ENCODE measurements at places on chromosomes 7 and 10. TPM values are rescaled to one million over a fixed set of nuclear protein-coding genes. Genes with fewer than 3 reads are reported as not detected.

Gene LSM8
- total RNA-seq, result 43.9 TPM

Gene STOX1
- total RNA-seq, result 0.58 TPM

Gene CLCN1
- not detected for total RNA-seq

Gene TAS2R5
- not detected for total RNA-seq

Gene ASAH2
- 0.80 TPM for total RNA-seq

Gene FAM13C
- 19.0 TPM for total RNA-seq

Gene CYP3A7
- total RNA-seq, result not detected

Gene NAMPT
- 285 TPM for total RNA-seq

Gene OR13A1
- total RNA-seq, result not detected

Gene ITPRID1
- total RNA-seq, result not detected

DNA sequence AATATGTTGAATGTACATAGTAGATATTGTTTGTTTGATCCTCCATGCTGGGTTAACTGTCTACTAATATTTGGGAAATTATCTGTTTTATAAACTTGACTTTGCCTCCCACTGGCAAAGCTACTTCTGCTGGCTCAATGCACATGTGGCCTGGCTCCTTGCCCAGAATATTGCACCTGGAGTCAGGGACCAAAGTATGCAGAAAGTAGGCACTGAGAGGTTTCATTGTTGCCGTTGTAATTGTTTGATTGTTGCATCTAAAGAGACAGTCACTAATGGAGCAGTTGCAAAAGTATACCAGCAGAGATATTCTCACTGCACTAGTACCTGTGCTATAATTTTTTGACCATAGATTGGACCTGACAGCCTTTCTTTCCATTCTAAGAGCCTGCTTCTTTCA, 137.8 kb upstream of the CNTNAP2 start:
- no peak for DNase-seq

DNA sequence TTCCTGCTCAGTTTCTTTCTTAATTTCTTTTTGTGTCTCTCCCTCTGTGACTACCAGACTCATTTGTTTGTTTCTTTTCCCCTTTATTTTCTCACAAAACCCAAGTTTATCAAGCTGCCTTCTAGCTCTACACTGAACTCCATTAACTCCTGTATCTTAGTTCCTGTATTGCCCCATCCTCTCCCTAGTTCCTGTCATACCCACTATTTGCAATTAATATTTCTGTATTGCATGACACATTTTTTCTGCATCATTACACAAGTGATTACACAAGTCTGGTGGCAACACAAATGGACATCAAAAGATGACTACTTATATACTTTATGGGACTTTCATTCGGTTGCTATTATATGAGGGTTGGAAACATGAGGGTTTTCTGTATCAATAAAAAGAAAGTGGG, 26.9 kb upstream of the OR9A4 start:
- DNase-seq, result no peak

DNA sequence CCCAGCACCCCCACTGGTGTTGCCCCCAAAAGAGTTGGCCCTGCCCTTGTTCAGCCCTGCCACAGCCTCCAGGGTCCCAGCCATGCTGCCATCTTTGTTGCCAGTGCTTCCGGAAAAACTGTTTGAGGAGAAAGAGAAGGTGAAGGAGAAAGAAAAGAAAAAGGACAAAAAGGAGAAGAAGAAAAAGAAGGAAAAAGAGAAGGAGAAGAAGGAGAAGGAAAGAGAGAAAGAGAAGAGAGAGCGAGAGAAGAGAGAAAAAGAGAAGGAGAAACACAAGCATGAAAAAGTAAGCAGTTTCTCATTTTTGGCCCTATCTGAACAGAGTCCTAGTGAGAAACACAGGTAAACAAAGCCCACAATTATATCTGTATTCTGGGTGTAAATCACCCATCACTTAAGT, 89.0 kb upstream of the GATA3 start:
- DNase-seq, result no peak

GRCh38 chr7:69109246-69109645, 489.0 kb upstream of the AUTS2 start:
- no peak for DNase-seq

GRCh38 chr7:139358541-139359365, 941 bp upstream of the LUC7L2 start:
- DNase-seq, result peak; percentile 17

DNA sequence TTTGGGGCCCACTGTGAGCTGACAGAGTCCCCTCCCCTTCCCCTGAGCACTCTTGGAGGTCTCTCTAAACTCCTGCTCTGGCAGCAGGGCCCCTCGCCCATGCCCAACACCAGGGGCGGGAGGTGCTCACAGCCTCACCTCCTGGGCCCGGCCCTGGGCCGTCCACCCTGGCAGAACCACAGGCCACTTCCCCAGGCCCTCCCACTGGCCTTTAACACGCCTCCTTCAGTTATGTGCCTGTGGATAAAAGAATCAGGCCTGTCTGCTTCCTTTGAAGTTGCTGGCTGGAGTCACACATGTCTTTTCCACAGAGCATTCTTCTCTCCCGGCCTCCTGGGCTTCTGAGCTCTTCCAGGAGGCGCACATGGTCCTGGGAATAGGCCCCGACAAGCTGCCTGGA, 10.2 kb downstream of the MYL10 start:
- no peak for DNase-seq

DNA sequence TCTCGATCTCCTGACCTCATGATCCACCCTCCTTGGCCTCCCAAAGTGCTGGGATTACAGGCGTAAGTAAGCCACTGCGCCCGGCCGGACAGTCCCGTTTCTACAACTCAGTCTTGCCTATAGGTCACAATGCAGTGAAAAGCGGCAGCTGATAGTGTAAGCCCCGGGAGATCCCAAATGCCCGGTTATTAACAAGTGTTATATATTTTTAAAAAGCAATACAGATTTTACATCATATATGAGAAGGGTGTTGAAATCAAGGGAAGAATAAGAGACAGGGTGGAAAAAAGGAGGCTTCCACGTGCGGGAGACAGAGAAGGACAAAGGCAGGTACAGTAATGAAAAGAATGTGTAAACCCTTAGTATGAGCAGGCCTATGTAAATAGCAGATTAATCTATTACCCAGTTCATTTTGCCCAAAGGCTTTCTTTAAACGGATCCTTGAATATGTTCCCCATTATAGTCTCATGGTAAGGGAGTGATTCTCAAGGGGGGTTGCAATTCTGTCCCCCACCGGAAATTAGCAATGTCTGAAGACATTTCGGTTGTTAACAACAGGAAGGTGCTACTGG, 170.8 kb downstream of the PDE1C start:
- DNase-seq, result no peak

DNA sequence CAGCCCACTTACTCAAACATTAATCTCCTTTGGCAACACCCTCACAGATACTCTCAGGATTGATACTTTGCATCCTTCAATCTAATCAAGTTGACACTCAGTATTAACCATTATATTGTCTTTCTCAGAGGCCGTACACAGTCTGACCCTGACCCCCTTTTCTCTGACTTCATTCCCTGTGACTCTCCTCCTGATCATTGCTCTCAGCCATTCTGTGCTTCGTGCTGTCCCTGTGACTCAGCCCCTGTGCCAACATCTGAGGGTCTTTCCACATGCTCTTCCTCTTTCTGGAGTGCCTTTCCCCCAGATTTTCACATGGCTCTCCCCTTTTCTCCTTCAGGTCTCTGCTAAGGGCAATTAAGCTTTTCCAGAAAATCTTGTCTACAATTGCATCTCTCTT, 289.0 kb upstream of the PHYHIPL start:
- no peak for DNase-seq

- DNase-seq, result no peak
Measured at GRCh38 chr10:93319096-93319495, 163.0 kb downstream of the MYOF start.

DNA sequence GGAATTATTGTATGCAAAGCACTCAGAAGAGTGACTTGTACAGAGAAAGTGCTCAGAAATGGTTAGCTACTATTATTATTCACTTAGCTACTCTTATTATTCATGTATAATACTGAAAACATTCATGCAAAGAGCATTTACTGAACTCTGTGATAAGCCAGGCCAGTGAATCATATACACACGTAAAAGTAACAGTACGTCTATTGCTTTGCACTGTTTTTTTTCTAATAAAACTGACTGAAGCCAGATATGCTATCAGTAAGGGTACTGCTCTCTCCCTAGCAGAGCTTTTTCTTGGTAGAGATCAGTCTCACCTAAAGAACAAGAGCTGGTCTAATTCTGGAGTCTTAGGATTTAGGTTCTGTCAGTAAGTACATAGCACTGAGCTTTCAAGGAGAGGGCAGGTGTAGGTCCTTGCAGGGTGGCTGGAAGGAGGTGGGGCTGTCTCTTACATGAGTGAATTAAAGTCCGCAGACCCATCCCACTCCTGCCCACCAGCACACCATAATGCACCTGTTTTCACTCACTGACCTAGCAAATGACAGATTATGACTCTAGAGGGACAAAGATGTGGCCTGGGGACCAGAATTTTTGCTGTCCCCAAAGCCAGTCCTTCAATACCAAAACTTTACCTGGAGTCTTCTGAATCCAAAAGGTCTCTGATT, 145.9 kb downstream of the ARID5B start:
- no peak for DNase-seq

- DNase-seq, result no peak
Measured at GRCh38 chr10:89201345-89202032, 5.6 kb downstream of the CH25H start.

GRCh38 chr7:41637049-41637448, 65.8 kb downstream of the INHBA start:
- peak; percentile 26 for DNase-seq

DNA sequence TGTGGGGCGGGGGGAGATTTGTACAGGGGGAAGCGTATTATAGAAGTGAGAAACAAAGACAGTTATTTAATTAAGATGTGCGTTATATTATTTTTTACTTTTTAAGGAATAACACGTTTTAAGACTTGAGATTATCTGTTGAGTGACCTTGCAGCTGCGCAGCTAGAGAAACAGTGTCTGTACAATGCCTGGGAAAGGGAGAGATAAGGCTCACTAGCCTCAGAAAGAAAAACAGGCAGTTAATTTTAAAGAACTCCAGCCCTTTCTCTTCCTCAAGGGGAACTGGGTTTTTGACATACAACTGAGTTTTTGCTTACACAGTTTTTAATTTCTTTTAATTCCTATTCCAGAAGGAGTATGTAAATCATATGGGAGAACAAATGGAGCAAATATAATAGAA, 50.7 kb downstream of the LMBR1 start:
- DNase-seq, result no peak

DNA sequence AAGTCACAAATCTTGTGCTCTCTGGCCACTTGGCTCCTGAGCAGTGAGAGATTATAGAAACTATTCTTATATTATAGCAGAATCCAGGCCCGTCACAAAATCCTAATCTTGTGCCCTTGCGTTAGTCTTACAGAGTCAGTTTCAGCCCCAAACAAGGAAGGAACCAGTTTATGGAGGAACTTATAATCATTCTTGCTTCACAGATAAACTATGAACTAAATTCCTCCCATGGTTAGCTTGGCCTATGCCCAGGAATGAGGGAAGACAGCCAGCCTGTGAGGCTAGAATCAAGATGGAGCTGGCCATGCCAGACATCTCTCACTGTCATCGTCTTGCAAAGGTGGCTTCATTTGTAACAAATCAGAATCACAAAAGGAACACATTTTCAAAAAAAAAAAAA, 199.7 kb upstream of the PITRM1 start:
- DNase-seq, result no peak

DNA sequence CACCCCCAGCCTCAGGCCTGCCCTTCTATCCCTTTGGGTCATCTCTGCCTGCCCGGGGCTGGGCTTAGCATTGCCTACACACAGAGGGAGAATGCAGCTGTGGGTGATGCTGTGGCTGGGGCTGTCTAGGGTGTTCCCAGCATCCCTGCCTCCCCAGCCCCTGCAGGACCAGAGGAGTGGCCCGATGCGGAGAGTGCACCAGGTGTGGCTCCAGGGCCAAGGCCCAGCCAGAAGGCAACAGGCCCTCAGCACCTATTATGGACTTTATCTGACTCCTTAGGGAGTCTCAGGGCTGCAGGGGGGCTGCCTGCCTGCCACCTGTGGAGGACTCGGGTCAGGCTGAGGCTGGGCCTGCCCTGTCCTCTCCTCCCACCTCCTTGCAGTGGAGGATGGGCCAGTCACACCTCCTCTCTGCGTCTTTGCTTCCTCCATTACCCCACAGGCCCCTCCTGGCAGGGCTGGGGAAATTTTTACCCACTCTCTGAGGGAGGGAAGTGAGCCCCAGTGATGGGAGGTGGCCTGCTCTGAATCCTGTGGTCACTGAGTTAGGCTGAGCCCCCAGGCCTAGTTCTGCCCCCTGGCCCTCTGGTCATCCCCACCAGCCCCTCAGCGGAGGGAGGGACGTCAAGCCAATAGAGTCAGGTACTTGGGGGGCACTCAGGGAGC, 92.9 kb upstream of the PCBD1 start:
- DNase-seq, result no peak

DNA sequence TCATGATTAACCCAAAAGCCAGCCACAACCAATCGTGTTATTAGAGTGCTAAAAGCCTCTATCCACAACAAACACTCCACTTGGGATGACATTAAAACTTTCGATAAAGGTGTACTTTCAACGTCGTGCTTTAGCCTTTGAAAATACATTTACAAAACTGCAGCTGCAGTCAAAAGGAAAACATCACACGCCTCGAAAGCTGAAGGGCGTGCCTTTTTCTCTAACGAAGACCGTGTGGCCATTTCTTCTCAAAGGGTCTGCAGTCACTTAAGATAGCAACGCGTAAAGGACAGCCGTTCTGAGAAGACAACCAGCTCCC, 1.1 kb downstream of the ARHGAP12 start:
- no peak for DNase-seq

GRCh38 chr7:33965183-33965744, 59.9 kb downstream of the BMPER start:
- DNase-seq, result peak; percentile 18

GRCh38 chr7:70421319-70421718, 710.6 kb upstream of the GALNT17 start:
- no peak for DNase-seq

- peak; percentile 51 for DNase-seq
Measured at GRCh38 chr7:99123571-99124033, 20.3 kb downstream of the SMURF1 start.

- peak; percentile 74 for DNase-seq
Measured at GRCh38 chr10:44935201-44935965, 24.2 kb upstream of the RASSF4 start.

- DNase-seq, result no peak
Measured at GRCh38 chr10:122657729-122658128, 41.9 kb downstream of the C10orf120 start.

GRCh38 chr10:60649485-60650377, 128.5 kb upstream of the CDK1 start:
- DNase-seq, result no peak

- DNase-seq, result peak; percentile 57
Measured at GRCh38 chr7:44622342-44623151, 16.1 kb downstream of the OGDH start.
